LHCN-M2 (cell line): ENCODE measurements at places on chromosomes 1 and 21.

- DNase-seq = no peak
Measured at GRCh38 chr1:208264469-208265121, 20.4 kb upstream of the PLXNA2 start.

- no peak for DNase-seq
Measured at GRCh38 chr1:92964998-92965397, 3.7 kb upstream of the DIPK1A start.

- no peak for DNase-seq
Measured at GRCh38 chr1:236287356-236287755, 5.6 kb upstream of the ERO1B start.

- no peak for DNase-seq
Measured at GRCh38 chr21:45849651-45850050, 131.9 kb upstream of the COL6A1 start.

DNA sequence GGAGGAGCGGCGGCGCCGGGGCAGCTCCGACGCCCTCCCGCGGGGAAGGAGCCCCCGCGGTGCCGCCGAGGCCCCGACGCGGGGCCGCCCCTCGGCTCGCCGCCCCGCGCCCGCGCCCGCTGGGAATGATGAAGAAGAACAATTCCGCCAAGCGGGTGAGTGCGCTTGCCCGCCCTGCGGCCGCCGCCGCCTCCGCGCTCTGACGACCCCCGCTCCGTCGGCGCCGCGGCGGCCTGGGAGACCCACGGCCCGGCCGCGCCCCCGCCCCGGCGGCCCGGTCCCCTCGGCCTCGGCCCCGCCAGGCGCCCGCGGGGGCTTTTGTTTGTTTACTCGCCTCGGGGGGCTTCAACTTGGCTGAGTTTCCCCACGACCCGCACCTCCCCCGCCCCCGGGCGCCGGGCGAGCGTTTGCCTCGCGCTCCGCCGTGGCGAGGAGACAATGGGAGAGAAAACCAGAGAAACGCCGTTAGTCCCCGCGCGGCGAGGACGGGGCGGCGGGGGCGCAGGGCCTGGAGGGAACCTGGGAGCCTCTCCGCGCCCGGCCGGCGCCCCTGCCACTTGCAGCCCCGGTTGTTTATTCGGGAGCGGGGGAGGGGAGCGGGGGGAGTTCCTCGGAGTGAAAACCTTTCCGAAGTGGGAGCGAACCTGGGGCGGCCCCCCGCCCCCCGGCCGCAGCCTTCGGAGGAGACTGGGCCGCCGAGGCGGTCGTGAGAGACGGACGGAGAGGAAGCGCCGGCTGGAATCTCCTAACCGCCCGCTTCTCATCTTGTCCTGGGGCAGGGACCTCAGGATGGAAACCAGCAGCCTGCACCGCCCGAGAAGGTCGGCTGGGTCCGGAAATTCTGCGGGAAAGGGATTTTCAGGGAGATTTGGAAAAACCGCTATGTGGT lies 661 bp downstream of the PLEKHO1 start:
- DNase-seq = peak; percentile 25

DNA sequence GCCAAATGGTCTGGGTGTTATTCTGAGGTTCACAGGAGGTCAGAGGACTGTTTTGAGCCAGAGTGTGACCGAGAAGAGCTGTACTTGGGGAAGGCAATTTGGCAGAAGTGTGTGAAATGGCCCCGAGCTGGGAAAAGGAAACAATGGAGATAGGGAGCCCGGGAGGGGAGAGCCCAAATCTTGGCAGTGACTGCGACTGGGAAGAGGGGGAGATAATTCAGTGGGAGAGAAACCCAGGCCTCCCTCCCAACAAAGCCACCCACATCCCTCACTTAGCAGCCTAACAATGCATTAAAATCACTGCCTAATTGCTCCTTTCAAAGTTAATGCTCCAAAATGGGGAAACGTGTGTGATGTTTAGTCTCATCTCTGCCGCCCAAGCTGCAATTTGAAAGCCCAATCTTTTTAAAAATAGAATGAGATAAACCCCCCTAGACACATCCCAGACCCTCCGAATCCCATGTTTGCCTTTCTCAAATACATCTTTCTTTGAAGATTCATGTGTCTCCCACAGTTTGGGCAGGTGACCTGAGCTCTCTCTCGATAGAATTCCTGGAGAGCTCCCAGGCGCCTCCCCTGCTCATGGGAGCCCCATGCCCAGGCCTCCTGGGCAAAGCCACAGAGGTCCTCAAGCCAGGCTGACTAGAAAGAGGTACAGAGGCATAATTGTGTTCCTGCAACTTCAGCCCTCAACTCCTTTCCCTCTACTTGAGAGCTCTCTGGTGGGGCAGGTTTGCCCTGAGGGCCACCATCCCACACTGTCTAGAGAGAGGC lies 17.3 kb downstream of the LRRC52 start:
- DNase-seq = no peak

DNA sequence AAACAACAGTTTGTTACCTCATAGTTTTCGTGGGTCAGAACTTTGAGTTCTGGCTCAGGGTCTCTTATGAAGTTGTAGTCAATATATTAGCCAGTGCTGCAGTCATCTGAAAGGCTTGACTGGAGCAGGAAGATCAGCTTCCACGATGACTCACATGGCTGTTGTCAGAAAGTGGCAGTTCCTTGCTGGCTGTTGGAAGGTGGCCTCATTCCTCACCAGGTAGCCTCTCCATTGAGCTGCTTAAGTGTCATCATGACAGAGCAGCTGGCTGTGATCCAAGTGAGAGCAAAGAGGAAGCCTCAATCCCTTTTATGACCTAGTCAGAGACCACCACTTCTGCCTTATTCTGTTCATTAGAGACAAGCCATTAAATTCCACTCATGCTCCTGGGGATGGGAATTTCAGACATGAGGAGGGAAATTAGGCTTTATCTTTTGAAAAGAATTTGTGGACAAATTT lies 5.6 kb downstream of the OSBPL9 start:
- peak; percentile 62 for DNase-seq

GRCh38 chr1:41790351-41790750 lies 128.4 kb downstream of the HIVEP3 start:
- DNase-seq = no peak

GRCh38 chr1:24673341-24673740 lies 30.2 kb downstream of the SRRM1 start:
- DNase-seq = no peak

DNA sequence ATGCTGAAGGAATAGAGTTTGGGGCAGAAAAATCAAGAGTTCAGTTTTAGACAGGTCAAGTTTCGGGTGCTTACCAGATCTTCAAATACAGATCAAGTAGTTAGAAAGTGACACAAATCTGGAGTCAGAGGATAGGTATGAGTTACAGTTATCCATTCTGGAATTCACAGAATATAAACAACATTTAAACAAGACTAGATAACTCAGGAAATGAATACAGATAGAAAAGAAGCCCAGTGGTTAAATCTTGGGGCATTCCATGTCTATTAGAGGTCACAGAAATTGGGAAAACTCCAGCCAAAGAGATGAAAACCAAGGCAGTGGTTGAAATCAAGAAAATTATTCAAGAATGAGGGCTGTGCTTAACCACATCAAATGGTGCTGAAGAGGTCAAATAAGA lies 187.0 kb upstream of the HP1BP3 start:
- peak; percentile 55 for DNase-seq

GRCh38 chr1:246096356-246096755 lies 410.7 kb downstream of the SMYD3 start:
- no peak for DNase-seq

- no peak for DNase-seq
Measured at GRCh38 chr1:223460566-223461189, 67.5 kb downstream of the CCDC185 start.

- DNase-seq = no peak
Measured at GRCh38 chr1:156108664-156109241, 5.8 kb upstream of the LMNA start.

- DNase-seq = peak; percentile 34
Measured at GRCh38 chr1:100834777-100835660, 59.6 kb downstream of the EXTL2 start.

GRCh38 chr1:82346141-82346540 lies 545.4 kb downstream of the ADGRL2 start:
- DNase-seq = no peak

GRCh38 chr1:47223921-47224675 lies 7.9 kb downstream of the TAL1 start:
- DNase-seq = no peak

- DNase-seq = peak; percentile 12
Measured at GRCh38 chr1:118862755-118863154, 125.4 kb downstream of the TBX15 start.

- peak; percentile 57 for DNase-seq
Measured at GRCh38 chr1:41810446-41810845, 108.3 kb downstream of the HIVEP3 start.

GRCh38 chr1:226960944-226961765 lies 21.1 kb downstream of the COQ8A start:
- no peak for DNase-seq

GRCh38 chr1:225896494-225896893 lies 7.5 kb upstream of the LEFTY1 start:
- DNase-seq = no peak

GRCh38 chr1:201702936-201703335 lies 126.0 kb upstream of the IPO9 start:
- peak; percentile 55 for DNase-seq

GRCh38 chr21:36120304-36120888 lies 14.5 kb upstream of the CBR3 start:
- DNase-seq = no peak

DNA sequence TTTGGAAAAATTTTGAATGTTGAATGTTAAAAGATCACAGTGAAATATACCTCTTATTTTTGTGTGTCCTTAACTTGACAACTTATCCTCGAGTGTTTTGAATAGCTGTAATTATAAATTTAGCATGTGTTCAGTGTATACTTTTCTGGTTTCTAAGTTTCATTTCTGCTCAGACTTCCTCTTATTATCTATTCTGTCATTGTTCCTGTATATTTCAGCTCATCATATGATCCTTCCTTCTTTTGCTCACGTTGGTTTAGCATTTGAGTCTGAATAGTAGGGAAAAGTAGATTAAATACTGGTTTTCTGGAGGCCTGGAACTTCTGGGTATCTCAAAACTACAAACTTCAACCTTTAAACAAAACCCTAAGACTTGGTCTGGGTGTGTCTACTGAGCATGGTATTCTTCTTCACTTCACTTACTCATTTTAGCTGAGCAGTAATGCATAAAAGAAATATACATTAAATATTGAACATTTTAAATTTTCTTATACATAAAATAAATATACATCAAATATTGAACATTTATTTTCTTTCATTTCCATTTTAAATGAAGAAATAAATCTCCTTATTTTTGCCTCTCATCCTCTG lies 3.3 kb upstream of the ATP6V1G3 start:
- DNase-seq = no peak

- no peak for DNase-seq
Measured at GRCh38 chr1:113003751-113004690, 48.0 kb upstream of the SLC16A1 start.

DNA sequence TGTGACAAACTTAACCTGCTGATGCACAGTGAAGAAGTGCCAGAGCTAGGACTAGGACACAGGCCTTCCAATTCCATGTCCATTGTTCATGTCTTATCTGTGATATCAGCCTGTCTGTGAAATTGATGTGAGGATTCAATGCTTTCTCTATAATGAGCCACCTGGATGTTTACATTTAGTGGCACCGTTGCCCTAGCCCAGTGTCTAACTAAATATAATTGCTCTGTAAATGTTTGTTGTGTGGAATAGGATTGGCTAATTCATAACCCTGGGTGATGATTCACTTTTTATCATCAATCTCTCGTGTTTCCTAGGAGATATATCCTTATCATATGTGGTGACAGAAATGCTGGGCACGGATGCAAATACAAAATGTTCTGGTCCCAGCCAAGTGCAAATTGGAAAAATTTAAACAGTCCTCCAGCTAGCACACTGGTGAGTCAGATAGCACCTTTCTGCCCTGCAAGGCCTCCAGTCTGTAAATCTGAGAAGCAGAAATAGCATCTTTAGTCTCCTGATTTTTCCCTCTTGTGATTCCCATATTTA lies 46.9 kb upstream of the GNG12 start:
- DNase-seq = peak; percentile 83

DNA sequence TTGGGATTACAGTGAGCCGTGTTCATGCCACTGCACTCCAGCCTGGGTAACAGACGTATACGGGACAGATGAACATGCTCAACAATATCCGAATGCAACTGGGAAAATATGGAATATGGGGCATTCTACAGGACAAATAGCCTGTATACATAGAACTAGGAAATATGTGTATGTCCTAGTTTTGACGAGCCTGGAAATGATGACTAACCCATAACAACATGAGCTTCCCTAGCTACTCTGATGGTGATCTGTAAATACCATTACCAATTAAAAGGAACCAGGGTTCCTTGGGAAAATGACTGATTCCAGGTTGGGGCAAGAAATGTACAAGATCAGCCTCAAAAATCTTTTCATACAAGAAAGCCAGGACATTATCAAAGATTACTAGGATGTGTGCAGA lies 42.8 kb upstream of the ARTN start:
- no peak for DNase-seq

DNA sequence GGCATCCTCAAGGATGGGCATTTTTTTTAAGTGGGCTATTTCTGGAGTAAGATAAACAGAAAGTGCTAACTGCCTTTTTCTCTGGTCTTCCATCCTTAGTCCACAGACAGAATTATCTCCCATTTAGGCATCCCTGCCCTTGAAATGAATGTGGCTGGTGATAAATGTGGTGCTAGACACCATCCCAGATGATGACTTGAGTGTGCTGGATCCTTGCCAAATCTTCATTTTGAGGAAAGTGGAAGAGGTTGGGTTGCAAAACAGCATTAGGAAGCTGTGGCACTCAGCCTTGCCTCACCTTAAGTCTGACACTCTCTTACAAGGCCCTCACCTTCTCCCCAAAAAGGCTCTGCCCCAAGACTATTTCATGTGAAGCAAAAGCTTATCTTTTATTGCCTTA lies 19.2 kb downstream of the MAB21L3 start:
- DNase-seq = no peak

DNA sequence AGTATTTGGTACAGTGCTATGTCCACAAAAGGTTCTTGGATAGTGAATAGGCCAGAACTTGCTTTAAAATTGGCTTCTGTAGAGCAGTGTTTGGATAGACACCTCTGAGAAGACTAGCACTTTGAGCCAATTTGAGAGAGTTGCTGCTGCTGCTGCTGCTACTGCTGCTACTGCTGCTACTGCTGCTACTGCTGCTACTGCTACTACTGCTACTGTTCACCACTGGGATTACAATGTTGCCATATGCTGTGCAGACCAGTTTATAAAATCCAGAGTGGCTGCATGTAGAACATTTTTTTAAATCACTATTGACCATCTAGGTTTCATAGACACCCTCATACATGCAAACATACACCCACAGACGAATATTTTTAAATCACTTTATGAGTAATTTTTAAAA lies 15.3 kb downstream of the GORAB start:
- DNase-seq = no peak

- no peak for DNase-seq
Measured at GRCh38 chr1:209434631-209435217, 148.8 kb upstream of the CAMK1G start.

DNA sequence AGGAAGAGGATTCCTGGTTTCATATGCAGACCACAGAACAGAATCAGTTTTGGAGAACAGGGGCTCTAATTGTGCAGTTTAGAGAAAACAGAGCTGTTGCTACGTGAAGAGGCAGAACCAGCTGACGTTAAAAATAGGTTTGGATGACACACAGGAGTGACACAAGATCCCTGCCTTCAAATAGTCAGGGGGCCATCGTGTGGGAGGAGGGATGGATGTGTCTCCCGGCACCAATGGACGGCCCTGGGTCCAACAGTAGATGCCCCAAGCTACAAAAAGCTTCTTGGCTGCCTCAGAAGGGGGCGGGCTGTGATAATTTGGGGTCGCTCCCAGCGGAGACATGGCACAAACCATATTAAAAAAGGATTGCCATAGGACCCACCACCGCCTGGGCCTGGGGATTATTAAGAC lies 87.8 kb downstream of the MRPL37 start:
- peak; percentile 54 for DNase-seq

- DNase-seq = no peak
Measured at GRCh38 chr1:167878372-167879160, 35.4 kb downstream of the ADCY10 start.
